ENCODE measurements at places on chromosomes 6 and 20.

DNA sequence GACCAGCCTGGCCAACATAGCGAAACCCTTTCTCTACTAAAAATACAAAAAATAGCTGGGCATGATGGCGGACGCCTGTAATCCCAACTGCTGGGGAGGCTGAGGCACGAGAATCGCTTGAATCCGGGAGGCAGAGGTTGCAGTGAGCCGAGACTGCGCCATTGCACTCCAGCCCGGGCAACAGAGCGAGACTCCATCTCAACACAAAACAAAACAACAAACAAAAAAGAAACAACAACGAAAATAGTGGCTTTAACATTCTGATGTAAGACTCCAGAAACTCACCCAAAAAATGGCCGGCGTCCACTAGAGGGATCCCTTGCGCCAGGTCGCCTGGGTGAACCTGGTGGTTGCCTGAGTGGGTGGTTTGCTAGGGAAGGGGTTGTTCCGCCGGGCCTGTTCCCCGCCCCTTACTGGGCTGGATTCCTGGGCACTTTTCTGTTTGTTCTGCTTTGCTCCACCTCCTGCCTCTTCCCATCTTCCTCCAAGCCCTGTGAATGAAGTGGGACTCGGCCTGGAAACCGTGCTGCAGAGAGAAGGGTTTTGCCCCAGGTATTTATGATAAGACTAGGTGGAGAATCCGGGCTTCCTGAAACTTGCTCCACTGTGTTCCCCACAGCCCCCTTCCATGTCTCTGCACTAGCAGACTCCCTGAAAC lies 1.5 kb downstream of the PABPC1L start:
- DNase-seq, result peak; percentile 36

DNA sequence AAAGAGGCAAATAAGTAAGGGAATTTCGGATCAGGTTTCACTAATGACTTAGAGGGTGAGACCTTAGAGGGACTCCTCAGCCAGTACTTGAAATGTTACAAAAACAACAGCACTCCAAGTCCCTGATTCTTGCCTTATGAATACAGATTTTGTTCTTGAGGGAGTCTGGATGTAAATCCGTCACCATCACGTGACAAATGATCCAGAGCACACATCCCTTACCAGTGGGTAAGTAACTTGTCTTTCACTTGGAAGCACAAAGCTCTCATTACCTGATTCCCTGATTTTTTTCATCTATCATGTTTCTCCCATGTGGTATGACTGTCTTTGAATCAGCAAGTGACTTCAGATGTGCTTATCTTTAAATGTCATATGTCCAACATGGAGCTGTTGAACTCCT lies 595.3 kb upstream of the POU3F2 start:
- no peak for DNase-seq

GRCh38 chr6:128655978-128656498 lies 135.6 kb upstream of the PTPRK start:
- DNase-seq, result no peak

DNA sequence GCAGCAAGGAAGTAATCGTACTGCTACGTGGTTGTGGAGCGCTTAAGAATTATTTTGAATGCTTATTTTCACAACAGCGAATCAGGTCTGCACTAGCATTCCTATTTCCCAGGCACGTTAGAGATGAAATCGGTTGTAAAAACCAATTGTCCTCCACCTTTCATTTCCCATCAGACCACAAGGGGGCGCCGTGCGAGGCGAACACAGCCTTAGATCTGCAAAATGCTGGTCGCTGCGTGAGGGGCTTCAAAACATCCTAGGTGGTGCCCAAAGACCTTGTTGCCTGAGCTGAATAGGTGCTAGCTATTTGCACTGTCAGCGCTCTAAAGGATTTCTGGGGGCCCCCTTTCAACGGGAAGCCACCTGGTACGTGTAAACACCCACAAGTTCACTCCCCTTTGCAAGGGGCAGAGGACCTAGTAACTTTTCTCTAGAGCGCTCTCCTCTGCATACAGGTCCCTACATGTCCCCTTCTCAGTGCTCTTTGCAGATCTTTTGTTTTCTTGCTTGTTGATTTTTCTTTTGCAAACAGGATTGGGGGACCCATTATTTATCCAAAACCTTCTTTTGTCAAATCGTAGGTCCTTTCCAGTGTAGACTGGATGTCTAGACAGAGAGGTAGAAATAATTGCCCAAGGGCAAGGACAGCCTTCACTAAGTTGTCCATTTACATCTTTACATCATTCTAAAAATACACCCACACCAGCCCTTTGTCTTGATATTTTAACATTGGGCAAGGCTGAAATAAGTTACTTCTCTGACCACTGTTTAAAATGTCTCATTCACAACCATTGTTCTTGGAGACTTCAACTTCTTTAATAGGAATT lies 59.8 kb downstream of the NEDD9 start:
- peak; percentile 61 for DNase-seq

GRCh38 chr6:44511126-44511525 lies 123.6 kb downstream of the CDC5L start:
- no peak for DNase-seq

GRCh38 chr6:87697581-87698546 lies 4.2 kb downstream of the AKIRIN2 start:
- DNase-seq, result no peak

DNA sequence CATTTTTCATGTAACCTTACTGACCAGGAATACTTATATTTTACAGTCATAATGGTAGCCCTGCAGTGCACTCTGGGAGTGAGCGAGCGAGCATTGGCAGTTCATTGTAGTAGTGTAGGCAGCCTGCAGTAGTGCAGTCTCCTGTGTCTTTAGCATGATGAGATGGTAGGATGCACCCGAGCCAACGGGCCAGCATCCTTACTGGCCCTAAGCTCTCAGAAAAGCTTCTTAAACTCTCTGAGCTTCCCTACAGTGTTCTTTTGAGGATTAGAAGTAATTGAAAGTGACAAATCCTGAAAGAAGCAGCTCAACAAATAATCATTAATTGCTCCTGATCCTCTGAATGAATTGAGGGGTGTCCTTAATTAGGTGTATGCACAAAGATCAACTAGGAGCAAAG lies 20.9 kb downstream of the SLC9A8 start:
- no peak for DNase-seq

DNA sequence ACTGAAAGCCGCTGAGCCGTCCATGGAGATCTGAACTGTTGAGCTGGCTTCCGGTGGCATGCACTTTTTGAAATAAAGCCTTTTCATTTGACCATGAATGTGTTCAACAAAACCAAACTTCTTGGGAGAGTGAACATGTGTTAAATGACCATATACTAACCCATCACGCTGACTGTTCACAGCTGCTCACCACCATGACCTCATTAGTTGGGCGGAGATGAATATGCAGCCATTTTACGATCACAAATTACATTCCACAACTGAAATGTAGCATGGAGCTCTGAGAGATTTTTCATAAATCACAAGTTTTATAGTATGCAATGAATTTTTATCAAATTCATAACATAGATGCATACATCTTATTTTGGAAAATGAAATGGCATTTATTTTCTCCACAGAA lies 4.2 kb downstream of the RAMACL start:
- no peak for DNase-seq

DNA sequence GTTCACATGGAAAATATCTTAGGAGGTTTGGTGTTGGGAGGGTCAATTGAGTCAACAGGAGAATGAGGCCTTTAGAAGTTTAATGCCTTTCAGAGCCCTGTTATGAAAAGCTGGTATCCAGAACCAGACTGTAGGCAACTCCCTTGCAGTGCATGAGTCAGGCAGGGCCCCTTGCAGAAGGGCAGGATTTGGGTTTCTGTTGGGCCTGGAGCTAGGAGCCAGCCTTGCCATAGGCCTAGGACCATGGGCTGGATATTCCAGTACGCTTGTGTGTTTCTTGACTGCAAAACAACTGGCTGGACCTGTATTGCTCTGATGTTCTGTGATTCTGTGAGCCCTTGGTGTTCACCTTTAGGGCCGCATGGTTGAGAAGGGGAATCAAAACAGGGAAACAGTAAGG lies 350.9 kb upstream of the PRND start:
- DNase-seq, result no peak

- DNase-seq, result no peak
Measured at GRCh38 chr6:137160763-137161162, 12.7 kb downstream of the IL22RA2 start.

DNA sequence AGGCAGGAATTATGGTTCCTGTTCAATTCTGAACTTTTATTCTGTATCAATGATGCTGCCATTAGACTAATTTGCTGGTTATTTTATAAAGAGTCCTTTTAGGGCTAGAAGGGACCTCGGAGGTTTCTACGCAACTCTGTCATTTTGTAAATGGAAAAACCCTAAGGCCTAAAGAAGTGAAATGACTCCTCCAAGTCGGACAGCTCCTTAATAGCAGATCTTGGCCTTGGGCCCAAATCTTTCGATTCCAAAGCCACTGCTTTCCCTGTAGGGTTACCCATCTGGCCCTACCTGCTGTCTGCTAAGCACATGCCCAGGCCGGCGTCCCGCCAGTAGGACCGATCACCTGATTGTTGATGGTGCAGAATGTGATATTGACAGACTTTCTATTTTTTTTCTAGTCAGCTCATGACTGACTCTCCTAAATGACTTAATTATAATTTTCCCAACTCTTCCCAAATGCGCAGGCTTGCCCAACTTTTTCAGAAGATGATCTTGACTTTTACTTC lies 40.2 kb downstream of the PLEKHG1 start:
- DNase-seq, result no peak

GRCh38 chr20:49399329-49399728 lies 83.1 kb downstream of the KCNB1 start:
- no peak for DNase-seq

- no peak for DNase-seq
Measured at GRCh38 chr20:57539889-57540288, 14.9 kb upstream of the CTCFL start.

- no peak for DNase-seq
Measured at GRCh38 chr6:131552572-131552971, 20.5 kb upstream of the ARG1 start.

GRCh38 chr6:53986165-53986720 lies 125.0 kb upstream of the MLIP start:
- DNase-seq, result no peak

- DNase-seq, result no peak
Measured at GRCh38 chr20:57809661-57810172, 99.9 kb upstream of the PMEPA1 start.

DNA sequence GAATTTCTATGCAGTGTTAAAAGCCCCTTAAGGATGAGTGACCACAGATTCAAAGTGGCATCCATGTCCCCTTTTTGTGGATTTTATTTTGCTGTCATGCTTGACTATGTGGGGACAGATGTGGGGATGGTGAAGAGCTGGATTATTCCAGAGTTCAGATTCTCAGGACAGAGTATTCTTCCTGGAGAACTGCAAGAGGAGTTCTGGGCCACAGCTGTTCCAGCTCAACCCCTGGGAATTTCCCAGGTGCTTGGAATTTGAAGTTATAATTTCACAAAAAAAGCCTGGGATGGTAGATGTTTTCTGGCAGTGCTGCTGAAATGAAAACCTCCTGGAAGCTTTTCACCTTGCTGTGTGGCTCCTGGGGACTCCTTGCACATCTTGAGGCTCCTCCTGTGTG lies 671.8 kb upstream of the MARCKS start:
- no peak for DNase-seq

- DNase-seq, result no peak
Measured at GRCh38 chr20:42901689-42902440, 287.8 kb downstream of the PTPRT start.

DNA sequence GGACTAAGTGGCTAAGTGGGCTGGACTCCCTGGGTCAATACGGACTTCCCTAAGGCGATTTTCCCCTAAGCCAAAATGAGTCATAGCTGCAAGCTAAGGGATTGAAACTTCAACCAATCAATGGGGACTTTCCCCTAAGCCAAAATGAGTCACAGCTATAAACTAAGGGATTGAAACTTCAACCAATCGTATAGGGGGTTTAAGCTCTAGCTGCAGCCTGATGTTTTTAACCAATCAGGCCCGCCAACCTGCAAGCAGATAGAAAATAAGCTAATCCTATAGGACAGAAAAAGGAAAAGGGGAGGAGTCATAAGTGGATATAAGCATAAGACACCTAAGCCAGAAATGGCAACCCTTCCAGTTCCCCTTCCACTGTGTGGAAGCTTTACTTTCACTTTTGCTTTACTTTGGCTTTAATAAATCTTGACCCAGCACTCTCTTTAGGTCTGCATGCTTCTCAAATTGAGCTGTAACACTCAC lies 655.0 kb upstream of the HS3ST5 start:
- DNase-seq, result no peak

DNA sequence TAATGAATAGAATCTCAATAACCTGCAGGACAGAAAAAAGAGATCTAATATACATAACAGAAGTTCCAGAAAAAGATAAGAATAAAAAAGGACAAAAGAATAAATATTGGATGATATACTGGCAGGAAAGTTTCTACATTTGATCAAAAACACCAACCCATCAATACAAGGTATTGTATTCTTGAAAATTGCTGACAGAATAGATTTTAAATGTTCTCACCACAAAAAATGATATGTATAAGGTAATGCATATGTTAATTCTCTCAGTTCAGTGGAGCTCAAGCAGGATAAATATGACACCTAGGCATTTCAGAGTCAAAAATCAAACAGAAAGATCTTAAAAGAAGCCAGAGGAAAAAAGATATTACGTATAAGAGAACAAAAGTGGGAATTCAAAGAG lies 43.8 kb downstream of the SERAC1 start:
- no peak for DNase-seq

DNA sequence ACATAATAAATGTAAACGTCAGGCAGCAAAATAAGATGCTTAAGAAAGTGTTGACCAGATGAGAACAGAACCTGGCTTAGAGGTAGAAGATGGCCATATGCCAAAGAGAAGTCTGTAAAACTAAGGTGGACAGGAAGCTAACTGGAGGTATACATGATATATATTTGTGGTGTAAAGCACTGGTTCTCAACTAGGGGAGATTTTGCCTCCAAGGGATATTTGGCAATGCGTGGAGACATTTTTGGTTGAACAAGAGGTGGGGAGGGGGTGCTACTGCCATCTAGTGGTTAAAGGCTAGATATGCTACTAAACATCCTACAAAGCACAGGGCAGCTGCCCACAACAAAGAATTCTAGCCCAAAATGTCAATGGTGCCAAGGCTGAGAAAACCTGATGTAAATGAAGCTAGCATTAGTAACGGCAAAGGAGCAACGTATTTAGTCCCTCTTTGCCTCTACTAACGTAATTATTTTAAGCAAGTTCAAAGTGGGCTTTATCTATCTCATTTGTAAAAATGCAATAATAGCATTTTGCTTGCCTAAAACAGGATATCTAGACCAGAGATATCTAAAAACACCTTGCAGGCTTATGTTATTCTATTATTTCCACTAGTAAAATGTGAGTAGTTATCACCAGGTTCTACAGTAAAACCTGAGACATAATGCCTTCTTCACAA lies 182.6 kb downstream of the RNGTT start:
- DNase-seq, result peak; percentile 25

DNA sequence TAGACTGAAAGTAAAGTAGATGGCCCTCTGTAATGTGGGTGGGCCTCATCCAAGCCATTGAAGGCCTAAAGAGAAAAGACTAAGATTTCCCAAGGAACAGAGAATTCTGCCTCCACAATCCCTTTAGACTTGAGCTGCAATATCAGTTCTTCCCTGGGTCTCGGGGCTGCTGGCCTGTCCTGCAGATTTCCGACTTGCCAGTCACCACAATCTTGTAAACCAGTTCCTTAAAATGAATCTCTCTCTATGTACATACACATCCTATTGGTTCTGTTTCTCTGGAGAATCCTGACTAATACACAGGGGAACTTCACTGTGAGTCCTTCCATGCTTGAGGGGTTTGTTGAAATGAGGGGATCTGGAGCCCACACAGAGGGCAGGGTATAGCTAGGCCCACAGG lies 12.9 kb downstream of the CCDC170 start:
- no peak for DNase-seq
